ENCODE measurements at places on chromosomes 16 and 17.
A peak's percentile ranks its signal among the peaks of the same experiment; 100 is the strongest.

GRCh38 chr16:20918486-20919239, 18.1 kb downstream of the LYRM1 start:
- no peak for DNase-seq

GRCh38 chr17:79618383-79619067, 7.7 kb upstream of the RBFOX3 start:
- DNase-seq, result no peak

DNA sequence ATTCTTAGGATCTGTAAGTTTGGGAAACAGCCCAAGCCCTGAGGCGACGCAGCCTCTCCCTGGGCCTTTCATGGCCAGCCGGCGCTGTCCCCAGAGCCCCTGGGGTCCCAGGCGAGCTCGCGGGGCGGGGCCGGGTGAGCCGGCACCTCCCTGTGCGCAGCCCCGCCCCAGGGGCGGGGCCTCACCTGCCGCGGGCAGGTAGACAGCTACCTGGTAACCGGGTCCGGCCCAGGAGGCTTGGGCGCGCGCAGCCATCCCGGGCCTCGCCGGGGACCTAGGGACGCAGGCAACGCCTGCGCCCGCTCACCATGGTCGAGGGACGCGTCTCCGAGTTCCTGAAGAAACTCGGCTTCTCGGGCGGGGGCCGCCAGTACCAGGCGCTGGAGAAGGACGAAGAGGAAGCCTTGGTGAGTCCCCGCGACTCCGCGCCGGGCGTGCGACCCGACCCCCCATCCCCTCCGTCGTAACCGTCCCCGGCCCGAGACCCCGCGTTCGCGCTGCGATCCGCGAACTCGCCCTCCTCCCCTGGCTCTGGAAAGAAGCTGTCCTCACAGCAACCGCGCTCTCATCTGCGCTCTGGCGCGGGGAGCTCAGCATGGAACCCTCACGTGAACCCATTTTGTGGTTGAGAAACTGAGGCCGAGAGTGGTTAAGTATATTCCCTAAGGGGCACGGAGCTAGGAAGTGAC, at the start of gene ATP2C2:
ATP2C2 (plus strand) TSS at position 231 of the 689 bp plus-strand sequence; CDS start at position 309, 78 bp downstream.
- no peak for DNase-seq

GRCh38 chr16:27431773-27432532, 30.0 kb downstream of the IL21R start:
- peak; percentile 31 for DNase-seq

DNA sequence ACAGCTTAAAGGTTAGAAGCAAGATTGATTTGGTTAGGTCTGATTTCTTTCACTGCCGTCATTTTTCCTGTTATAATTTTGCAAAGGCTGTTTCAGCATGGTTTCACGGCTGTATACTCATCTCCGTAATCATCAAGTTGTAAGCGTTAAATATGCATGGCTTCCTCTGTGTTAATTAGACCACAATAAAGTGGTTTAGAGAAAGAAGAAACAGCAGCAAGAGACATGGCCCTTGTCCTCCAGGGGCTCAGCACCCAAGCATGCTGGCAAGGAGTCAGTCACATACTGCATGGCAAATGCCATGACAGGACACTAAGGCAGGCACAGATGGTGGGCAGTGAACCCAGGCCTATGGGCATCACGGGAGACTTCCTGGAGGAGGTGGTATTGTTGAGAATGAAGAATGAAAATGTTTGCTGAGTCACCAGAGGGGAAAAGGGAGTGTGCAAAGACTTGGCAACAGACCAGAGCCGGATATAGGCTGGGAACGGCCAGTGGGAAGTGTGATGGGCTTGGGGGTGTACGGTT, 61.4 kb upstream of the PLCG2 start:
- DNase-seq, result no peak

DNA sequence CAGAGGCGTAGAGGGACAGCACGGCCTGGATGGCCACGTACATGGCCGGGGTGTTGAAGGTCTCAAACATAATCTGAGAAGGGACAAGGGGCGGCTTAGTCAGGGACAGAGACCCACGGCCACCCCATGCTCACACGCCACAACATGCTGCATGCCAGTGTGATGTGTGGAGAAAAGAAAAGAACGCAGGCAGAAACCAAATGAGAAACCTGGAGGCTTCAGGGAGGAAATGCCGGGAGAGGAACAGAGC, 1.1 kb downstream of the ACTG1 start:
- no peak for DNase-seq

DNA sequence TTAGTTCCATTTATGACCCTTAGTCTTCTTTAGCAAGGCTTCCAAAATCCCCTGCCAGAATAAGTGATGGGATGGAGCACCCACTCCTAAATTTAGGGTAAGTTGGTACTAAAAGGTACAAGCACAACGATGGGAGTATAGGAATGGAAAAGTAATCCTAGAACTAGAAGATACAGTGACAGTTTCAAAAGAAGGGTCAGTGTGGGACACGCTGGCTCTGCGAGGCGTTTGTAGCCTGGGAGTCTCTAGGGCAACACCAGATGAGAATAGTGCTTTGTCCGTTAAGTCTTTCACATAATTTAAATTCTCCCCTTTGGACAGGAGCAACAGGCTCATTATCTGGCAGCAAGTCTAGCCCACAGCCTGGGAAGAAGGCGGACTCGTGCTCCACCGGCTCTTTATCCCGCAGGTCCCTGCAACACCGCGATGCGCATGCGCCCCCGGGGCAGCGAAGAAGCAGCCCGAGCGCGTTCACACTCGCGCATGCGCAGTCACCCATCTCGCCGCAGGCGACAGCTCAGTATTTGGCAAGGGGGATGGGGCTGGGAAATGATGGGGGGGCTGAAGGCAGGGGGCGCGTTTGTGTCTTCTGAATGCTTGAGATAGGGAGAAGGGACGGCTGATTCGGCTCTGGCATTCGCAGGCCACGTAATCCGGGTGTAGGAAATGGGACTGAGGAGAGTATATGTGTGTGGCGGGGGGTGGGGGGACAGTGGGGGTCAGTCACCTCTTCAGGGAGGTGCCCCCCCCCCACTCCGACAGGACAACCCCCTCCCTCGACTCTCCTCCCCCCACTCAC, 564 bp downstream of the SPOP start:
- peak; percentile 98 for DNase-seq

GRCh38 chr17:22703786-22704441, 1011.6 kb downstream of the KCNJ18 start:
- DNase-seq, result no peak

- no peak for DNase-seq
Observed at GRCh38 chr17:12814718-12815117, 25.4 kb downstream of the ARHGAP44 start.

GRCh38 chr16:70746708-70747424, 54.1 kb downstream of the VAC14 start:
- DNase-seq, result peak; percentile 58

- no peak for DNase-seq
Observed at GRCh38 chr16:3175157-3176093, 12.6 kb upstream of the OR1F1 start.

DNA sequence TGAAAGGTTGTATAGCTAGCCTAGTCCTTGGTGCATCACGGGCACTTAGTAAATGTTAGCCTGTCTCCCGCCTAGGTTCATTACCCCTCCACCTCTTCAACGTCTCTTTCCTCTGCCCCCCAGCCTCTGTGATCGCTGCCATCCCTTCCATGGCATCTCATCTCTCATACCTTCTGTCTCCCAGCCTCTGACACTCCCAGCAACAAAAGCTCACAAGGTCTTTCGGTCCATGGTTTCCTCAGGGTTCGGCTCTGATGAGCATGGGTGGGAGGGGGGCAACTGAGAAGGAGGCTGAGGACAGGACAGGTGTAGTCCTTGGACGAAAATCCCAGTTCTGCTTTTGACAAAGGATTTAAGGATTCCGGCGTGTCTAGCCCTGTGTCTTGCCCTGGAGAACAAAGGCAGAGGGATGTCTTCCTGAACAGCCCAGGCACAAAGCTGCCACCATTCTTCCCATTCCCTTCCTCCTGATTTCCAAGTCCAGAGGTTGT, 16.7 kb downstream of the CCR7 start:
- peak; percentile 28 for DNase-seq

DNA sequence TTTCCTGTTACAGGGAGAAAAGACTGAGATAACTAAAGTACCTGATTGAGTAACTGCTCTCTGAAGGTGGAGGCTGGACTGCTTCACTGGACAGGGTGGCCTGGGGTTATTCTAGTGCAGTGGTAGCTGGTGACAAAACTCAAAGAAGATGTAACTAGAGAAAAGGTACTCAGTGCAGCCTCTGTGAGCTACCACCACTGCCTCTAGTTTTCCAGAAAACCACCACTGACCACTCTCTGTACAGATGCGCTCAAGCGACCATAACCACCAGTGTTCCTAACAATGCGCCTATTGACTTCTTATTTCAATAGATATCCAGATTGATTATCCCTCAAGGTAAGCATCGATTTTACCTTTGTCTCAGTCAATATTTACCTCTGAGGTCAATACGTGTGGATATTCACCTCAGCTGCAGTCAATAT, 492.2 kb downstream of the WWOX start:
- no peak for DNase-seq

GRCh38 chr16:69513180-69513966, 52.4 kb upstream of the NFAT5 start:
- DNase-seq, result no peak

DNA sequence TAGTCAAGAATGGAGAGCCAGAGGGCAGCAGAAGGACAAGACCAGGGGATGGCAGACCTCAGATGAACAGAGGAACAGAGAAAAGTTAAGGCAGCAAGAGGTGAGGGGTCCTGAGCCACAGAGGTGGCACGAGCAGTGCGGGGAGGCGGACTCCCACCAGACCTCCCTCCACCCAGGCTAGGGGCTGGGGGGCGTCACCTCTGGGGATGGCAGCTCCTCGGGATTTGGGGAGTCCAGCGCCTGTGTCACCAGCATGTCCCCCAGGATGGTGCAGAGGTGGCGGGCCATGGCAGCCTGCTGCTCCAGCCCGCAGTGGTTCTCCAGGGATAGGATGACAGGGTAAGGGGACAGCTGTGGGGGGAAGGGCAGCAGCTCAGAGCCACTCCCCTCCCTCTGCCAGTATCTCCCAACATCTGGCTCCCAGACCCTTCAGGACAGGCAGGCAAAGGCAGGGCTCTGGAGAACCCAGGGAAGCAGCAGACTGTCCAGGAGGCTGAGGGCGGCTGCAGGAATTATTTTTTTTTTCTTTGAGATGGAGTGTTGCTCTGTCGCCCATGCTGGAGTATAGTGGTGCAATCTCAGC, 15.8 kb downstream of the PLCD3 start:
- DNase-seq, result no peak

DNA sequence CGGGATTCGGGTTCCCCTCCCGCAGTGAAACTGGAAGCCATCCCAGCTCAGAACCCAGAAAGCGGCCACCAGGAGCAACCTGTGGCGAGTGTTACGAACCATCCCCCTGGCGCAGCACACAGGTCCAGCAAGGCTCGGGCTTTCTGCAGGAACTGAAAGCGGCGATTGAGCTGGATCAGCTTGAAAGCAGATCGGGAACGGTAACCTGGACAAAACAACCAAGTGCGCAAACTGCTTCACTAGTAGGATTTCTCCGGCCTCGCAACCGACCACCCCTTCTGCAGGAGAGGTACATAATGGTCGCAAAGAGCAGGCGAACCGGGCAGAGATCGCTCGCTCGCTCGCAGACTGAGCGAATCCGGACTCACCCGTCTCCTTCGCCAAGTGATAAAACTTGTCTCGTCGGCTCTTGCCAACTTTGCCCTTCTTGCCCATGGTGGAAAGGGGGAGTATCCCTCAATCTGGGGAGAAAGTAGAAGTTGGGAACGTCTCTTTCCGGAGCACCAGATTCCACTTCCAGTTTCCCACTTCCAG, 696 bp upstream of the PSMC5 start:
- peak; percentile 73 for DNase-seq

- no peak for DNase-seq
Observed at GRCh38 chr16:11004973-11005610, 60.7 kb downstream of the CLEC16A start.

GRCh38 chr17:81028506-81028858, 6.5 kb upstream of the BAIAP2 start:
- DNase-seq, result no peak

DNA sequence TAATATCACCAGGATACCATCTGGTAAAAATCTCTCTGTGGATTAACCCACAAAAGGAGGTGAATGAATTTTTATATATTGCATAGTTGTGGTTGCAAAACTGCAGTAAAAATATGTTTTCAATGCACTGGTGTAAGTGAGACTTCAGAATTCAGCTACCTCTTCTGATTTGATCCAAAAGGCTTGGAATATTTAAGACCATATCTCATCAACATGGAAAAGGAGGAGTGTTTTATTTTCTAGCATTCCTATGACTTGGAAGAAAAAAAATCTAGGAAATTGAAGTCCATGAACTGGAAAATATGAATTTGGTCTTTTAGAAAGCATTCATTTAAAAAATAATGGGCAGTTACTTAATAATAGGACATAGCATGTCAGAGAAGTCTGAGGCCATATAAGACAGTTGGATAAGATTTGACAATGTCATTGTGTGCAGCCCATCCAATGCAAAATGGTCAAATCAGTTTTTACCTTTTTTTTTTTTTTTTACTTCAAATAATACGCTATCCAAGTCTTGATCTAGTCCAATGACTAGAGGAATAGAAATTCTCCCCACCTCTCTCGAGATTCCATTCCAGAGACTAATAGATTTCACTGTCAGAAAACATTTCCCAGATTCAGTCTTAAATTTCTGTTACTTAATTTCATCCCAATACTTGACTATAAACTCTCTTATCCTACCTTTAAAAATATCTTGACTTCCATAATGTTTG, 364.9 kb upstream of the PMFBP1 start:
- DNase-seq, result no peak

Measured in ascending aorta (tissue), 2 donors.